ENCODE measurements at places on chromosomes 13 and 19.

DNA sequence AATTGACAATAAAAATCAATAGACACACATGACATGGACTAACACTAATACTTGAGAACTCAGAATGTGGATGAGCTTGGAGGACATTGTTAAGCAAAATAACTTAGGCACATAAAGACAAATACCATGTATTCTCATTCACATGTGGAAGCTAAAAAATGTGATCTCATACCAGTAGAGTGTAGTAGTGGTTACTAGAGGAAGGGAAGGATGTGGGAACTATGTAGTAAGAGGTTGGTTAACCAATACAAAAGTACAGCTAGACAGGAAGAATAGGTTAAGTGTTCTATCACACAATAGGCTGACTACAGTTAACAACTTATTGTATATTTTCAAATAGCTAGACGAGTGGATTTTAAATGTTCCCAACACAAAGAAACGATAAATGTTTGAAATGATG, 415.8 kb upstream of the KLF12 start:
- no peak for DNase-seq

DNA sequence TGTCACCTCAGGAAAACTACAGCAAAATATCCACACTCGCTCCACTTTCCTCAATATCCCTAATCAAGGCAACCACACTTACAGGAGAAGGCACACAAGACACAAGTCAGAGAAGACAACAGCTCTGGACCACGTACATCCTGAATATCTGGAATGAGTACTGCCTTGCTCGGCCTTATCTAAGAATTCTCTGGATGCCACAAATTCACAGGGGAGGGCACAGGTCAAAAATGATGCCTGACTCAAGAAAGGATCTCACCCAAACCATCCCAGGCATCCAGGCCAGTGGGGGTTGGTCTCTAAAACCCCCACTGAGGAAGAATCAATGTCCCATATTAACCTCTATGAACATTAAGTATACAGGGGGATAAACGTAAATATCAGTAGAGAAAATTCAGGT, 29.9 kb downstream of the ATP7B start:
- no peak for DNase-seq

DNA sequence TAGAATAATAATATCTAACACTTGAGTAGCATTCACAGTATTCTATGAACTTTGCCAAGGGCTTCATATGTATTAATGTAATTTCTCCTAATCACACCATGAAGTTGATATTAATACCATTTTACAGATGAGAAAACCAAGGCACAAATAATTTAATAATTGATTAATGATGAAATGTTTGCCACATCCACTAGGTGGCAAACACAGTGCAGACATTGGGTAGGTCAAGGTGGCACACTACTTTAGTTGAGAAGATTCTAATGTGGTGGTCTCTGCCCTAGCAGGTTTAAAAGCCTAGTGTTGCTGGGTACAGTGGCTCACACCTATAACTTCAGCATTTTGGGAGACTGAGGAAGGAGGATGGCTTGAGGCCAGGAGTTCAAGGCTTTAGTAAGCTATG, 412.4 kb downstream of the SUCLA2 start:
- no peak for DNase-seq

DNA sequence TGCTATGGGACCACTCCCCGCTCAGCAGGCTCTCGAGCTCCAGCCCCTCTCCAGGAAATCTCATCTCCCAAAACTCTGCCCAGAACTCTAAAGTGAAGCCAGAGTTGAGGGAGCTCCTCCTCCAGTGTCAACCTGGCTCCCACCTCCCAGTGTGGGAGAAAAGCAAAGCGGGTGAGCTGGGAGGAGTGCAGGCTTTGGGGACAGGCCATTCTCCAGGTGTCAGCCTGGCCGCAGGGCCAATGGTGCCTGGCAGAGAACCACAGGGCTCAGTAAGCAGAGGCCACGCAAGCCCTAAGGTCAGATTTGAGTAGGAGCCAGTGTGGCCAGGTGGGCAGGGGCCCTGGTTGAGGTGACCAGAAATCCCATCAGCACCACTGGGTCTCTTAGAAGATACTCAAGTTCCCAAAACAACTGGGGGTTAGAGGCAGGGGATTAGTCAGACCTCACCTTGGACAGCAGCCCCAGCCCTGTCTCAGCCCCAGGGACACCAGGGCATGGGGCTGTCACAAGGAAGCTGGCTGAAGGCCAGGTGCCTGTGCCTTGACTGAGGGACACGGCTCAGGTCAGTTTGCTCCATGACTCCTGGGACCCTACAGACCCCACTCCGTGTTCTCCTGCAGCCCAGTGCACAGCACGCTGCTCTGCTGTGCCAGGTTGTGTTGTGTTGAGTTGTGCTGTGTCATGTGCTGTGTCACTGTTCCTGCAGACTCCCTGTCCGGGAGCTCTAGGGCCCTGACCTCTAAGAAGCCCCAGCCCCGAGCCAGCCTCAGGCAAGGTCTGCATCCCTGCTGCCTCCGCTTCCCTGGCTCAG, 2.8 kb upstream of the ZNF181 start:
- DNase-seq, result no peak

GRCh38 chr13:78103936-78104335, 185.3 kb upstream of the EDNRB start:
- DNase-seq, result no peak

GRCh38 chr19:16085115-16085514, 8.8 kb downstream of the TPM4 start:
- DNase-seq, result no peak

DNA sequence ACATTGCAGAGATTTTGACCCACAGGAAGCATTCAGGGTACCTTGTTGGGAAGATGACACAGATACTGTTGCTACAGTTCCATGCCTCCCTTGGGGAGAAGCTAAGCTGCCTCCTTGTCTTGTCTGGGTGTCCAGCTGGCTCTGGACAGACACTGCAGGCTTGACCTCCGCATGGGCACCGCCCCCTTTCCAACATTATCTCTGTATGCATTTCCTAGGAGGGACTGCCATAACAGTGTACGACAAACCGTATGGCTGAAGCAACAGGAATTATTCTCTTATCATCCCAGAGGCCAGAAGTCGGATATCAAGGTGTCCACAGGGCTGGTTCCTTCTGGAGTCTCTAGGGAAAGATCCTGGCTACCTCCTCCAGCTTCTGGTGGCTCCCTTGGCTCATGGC, 67.0 kb upstream of the USE1 start:
- no peak for DNase-seq

DNA sequence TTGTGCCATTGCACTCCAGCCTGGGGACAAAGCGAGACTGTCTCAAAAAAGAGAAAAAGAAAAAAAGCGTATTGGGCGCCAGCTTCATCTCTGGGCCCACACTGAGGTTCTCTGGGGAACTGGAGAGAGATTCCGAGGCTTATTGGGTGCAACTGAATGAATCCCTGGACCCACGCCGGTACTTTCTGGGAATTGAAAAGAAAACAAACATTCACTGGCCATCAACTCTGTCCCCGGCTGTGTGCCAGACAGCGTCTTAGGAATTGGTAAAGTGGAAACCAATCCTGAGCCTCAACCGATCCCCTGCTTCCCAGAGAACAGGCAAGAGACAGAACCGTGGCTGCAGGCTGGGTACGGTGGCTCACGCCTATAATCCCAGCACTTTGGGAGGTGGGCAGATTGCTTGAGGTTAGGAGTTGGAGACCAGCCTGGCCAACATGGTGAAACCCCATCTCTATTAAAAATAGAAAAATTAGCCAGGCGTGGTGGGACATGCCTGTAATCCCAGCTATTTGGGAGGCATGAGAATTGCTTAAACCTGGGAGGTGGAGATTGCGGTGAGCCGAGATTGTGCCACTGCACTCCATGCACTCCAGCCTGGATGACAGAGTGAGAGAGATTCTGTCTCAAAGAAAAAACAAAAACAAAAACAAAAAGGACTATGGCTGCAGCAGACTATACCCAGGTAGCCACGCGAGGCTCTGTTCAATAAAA, 8.6 kb downstream of the ANO8 start:
- DNase-seq, result no peak

DNA sequence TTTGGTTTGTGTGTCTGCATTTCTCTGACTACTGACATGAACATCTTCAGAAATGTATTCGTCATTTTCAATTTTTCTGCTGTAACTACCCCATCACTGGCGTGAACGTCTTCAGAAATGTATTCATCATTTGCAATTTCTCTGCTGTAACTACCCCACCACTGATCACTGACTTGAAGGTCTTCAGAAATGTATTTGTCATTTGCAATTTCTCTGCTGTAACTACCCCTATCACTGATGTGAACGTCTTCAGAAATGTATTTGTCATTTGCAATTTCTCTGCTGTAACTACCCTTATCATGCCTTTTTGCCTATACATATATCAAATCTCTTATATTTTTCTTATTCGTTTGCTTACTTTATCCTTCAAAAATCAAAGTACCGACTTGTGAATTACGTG, 274.0 kb downstream of the EFNB2 start:
- DNase-seq, result no peak

- DNase-seq, result no peak
Observed at GRCh38 chr13:88369866-88370265, 698.7 kb downstream of the SLITRK5 start.

- no peak for DNase-seq
Observed at GRCh38 chr13:43128504-43128961, 105.1 kb downstream of the DNAJC15 start.

DNA sequence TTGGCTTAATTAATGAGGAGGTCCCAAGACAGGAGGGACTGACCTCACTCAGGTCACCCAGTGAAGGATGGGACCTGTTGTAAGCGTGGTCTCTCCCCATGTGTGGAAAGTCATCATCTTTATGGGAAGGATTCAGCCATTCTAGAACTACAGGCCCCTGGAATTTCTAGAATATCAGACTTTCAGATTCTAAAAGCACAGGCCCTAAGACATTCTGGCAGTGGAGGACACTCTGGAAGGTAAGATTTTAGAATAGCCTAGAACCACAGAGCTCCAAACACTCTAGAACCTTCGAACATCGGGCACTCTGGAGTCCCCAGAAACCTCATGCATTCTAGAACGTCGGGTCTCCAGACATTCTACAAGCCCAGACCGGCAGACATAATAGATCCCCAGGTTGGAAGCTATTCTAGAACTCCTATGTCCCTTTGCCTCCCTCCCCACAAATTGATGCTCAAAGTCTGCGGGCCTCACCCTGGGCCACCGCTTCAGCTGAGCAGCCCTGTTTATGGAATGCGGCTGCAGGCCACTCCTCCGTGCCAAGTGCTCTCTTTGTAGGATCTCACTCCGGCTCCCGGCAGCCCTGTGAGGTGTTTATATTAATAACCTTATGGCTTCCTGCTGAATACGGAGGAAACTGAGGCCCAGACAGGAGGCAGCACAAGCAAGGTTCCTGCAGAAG, 1.9 kb upstream of the KLK15 start:
- DNase-seq, result no peak

GRCh38 chr13:78787190-78787589, 128.2 kb upstream of the OBI1 start:
- DNase-seq, result no peak

DNA sequence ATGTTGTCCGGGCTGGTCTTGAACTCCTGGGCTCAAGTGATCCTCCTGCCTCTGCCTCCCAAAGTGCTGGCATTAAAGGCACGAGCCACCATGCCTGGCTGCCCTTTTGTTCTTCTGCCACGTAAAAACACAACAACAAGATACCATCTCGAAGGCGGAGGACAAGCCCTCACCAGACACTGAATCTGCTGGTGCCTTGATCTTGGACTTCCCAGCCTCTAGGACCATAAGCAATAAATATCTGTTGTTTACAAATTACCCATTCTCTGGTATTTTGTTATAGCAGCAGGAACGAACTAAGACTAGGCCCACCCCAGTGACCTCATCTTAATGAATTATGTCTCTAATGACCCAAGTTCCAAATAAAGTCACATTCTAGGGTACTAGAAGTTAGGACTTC, 128.4 kb upstream of the CACNA1A start:
- DNase-seq, result no peak

DNA sequence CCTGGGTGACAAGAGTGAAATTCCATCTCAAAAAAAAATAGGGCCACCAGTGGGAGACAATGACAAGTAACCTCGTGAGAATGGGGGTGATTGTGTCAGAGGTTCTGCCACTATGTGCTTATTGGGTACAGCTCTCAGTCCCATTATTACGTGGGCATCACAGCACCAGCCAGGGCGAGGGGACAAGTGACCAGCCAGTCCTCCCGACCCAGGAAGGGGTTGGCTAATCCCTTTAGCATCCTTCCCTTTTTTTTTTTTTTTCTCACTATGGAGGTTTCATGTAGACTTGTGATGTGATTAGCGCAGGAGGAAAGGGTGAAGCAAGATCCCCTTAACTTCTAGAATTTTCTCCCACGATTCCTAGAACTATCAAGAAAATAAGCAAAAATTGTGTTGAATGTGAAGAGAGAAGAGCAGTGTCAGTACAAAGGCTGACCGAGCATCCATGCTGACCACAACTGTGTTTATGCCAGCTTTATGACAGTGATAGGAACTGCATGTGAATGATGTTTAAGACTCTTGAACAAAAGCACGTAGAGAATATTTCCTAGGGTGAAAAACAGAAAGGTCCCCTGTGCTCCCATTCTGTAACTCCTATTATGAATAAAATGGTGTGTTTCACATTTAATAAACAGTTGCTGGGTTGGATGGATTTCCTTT, 50.0 kb downstream of the ALOX5AP start:
- DNase-seq, result no peak

GRCh38 chr19:54573330-54573872, at the start of gene LILRA2:
Gene LILRA2 (plus strand): TSS chr19:54573790. CDS start chr19:54573879, 89 bp downstream.
- no peak for DNase-seq

- DNase-seq, result no peak
Observed at GRCh38 chr19:3670796-3671679, 29.2 kb downstream of the PIP5K1C start.

DNA sequence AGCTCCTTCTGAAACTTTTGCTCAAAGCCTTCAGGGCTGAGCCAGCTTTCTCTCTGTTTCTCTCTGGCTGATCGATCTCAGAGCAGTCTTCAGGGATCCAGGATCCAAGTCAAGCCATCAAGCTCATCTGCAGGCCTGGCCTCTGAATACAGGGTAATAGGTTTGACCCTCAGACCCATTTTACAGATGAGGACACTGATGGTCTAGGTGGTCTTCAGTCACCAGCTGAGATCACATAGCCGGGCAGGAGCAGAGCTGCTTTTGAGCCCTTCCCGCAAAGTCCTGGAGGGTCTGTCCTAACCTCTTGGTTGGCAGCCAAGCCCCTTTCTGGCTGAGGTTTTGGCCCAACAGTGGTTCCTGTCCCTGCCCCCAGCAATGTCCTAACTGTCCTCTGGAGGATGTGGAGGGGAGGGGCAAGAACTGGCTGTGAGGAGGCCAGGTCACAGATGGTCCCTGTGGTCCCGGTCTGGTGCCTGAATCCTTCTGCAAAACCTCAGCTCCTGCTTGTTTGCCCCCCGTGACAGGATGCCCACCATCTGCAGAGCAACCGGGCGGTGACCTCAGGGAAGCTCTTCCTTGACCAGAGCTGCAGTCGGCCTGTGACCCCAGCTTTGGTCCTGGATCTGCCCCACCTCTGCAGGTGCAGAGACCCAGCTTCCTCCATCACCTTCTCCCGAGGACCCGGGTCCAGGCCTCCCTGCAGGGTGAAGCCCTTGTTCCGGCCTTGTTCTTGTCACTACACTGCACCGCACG, 5.8 kb upstream of the PEAK3 start:
- no peak for DNase-seq

DNA sequence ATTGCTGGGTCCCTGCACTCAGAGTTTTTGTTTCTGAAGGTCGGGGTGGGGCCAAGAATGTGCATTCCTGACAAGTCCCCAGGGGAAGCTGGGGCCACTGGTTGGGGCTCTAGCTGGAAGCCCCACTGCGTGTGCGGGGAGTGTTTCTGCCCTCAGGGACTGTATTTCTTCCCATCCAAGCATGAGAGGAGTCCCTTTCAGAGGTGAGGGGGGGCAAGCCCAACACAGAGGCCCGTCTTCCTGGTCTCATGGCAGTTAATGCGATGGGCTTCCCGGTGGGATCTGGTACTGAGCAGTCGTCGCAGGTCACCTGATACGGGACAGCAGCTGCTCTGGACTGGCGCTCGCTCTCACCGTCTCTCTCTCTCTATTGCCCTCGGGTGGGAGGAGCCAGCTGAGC, 50.4 kb downstream of the GPR12 start:
- DNase-seq, result no peak
